ENCODE measurements at places on chromosomes 2 and 18. TPM values are rescaled to one million over a fixed set of nuclear protein-coding genes. Genes with fewer than 3 reads are reported as not detected.

FBLN7 gene
- total RNA-seq = 1.8 TPM

UGT1A7 gene
- total RNA-seq = not detected

ASTL gene
- total RNA-seq = 12.2 TPM

PLCL1 gene
- 1.2 TPM for total RNA-seq

ZEB2 gene
- 17.8 TPM for total RNA-seq

LRP2 gene
- total RNA-seq = 0.47 TPM

SERPINB4 gene
- total RNA-seq = not detected

GKN2 gene
- total RNA-seq = not detected

CPS1 gene
- total RNA-seq = 1.1 TPM

TUBA3E gene
- not detected for total RNA-seq

CD207 gene
- not detected for total RNA-seq

ALPI gene
- total RNA-seq = not detected

UPP2 gene
- not detected for total RNA-seq

ZNF892 gene
- 4.8 TPM for total RNA-seq

ZAP70 gene
- 367 TPM for total RNA-seq

GALNT13 gene
- total RNA-seq = 0.26 TPM

REG3G gene
- not detected for total RNA-seq

C2orf66 gene
- 0.17 TPM for total RNA-seq

ATP8B1 gene
- not detected for total RNA-seq

ASB18 gene
- not detected for total RNA-seq

Data from activated naive CD8-positive, alpha-beta T cell treated with anti-CD3 and anti-CD28 coated beads, Interleukin-2, amount 10 ng/mL, durations not matched to agents 7 days and 5 days (primary cell).